Activated T-helper 2 cell treated with anti-CD3 and anti-CD28 coated beads, Interferon-gamma antibody, Interleukin-2, Interleukin-4, amounts not matched to agents 10 μg/mL and 5 μg/mL and 100 μg/mL, durations not matched to agents 14 hours and 24 hours and 36 hours (primary cell): ENCODE measurements at places on chromosomes 12 and 14.

DNA sequence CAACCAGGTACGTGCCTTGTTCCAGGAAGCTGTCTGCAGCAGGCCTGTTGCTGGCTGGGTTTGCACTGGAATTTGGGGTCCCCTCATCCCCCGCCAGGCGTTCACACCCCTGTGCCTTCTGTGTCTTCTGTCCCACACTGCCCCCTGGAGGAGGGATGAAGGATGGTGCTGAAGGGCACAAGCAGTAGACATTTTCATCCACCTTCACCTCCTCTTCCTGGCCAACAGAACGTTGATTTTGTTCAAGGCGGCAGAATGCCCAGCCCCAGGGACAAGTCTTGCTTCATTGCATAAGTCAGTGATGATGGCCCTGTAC lies 122.1 kb downstream of the CALM1 start:
- DNase-seq = peak; percentile 24

DNA sequence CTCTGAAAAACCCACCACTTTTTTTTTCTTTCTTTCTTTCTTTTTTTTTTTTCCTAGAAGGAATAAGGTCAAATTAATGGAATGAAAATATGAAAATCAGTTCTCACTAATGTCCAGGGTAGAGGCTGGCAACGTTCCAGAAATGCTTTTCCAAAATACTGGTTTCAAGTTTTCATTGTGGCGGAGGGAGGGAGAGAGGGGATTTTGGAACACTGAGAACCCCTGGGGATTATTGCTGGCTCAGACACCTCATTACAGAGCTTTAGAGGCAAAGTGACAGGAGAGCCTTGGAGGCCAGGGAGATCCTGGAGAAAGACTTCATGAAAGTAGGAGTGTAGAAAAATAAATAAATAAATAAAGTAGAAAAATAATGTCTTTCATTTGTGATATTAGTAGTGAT lies 45.4 kb downstream of the ALX1 start:
- DNase-seq = no peak

DNA sequence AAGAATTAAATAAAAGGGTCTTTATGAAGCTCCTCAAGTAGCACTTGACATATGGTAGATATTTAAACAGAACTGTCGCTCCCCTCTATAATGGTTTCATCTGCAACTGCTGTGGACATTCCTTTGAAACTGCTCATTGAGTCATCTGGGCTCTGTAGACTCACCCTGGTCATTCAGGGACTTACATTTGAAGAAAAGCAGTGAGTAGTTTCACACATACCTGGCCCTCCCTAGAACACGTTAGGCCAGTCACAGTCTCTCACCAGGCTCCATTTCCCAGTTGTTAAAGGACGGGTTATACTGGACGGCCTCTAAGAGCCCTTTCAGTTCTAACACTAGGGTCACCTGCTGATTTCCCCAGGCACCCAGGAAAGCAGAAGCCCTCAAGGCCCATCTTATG lies 217.0 kb downstream of the BCL11B start:
- no peak for DNase-seq

- no peak for DNase-seq
These were observed 37.9 kb upstream of the DLK1 start for GRCh38 chr14:100688598-100689461.

DNA sequence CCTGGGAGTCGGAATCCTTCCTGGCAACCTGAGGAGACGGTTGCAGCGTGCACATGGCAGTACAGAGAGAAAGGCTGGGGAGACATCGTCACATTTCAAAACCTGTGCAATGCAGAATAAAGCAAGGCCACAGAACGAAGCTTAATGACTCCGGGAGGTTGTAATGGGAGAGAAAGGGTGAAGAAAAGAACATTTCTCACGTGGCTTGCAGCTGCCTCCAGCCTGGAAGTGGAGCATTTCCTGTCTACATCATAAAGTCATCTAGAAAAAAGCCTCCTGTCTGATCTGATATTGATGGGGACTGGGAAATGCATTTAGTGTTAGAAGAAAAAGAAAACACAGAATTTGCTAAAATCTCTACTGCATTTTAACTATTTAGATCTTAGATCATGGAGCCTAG lies 209.3 kb downstream of the TMEM132C start:
- DNase-seq = no peak

GRCh38 chr14:20797164-20797563 lies 5.5 kb downstream of the RNASE1 start:
- no peak for DNase-seq

GRCh38 chr14:57464008-57464730 lies 29.5 kb downstream of the CCDC198 start:
- DNase-seq = no peak

DNA sequence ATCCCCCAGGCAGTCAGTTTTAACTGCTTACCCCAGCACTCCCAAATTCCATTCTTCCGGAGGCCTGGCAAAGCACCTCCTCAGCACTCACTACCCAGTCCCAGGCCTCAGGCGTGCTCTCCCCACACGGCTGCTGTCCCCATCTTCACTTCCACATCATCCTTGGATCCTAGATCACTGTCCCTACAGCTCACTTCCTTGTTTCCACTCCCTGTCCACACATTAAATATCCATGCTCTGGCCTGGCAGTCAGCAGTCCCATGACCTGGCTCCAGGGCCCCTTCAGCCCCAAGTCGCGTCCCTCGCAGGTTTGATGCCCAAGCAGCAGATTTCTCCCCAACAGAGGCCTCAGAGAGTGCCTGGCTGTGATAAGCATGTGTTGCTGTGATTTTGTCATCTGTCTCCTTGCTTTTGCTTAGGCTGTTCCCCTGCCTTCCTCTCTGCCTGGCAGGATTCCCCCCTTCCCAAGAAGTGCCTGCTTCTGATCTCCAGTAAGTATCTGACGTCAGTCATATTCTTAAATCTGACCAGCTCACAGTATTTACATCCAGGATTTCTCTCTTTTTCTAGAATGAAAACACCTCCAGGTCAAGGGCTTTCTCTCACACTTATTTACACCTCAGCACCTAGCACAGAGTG lies 241.7 kb downstream of the ZFP36L1 start:
- no peak for DNase-seq
